Activated CD4-positive, alpha-beta T cell treated with anti-CD3 and anti-CD28 coated beads, Interleukin-2, amount 50 U/mL, for 16 hours (primary cell): ENCODE measurements at places on chromosomes 2 and 18.
A peak's percentile ranks its signal among the peaks of the same experiment; 100 is the strongest.

DNA sequence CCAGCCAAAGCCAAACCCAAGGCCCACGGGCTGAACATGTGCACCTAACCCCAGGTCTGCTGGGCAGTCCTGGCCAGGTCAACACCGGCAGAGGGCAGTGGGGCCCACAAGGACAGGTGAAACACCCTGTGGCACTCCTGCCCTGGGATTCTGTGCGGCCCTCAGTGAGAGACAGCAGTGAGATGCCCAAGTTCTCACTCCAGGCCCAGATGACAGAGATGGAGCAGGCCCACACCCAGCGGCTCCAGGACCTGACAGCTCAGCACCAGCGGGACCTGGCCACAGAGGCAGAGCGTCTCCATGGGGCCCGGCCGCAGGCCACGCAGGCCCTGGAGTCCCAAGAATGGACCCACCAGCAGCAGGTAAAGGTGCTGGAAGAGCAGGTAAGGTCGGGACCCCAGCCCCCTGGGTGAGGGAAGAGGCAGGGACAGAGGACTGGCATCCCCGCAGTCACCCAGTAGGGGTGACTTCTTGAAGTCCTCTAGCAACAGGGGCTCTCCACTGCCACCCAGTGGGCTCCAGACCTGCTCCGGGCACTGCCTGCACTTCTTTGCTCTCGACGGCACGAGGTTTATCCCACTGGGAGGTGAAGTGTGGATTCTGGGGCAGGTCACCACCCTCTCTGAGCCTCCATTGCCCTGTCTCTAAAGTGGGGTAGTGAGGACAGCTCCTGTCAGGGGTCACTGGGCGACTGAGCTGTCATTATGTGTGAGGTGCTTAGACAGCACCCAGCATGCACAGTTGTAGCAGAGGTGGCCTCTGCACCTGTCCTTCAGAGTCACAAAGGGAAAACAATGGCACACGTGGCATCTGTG lies 8.8 kb upstream of the SNED1 start:
- no peak for DNase-seq

DNA sequence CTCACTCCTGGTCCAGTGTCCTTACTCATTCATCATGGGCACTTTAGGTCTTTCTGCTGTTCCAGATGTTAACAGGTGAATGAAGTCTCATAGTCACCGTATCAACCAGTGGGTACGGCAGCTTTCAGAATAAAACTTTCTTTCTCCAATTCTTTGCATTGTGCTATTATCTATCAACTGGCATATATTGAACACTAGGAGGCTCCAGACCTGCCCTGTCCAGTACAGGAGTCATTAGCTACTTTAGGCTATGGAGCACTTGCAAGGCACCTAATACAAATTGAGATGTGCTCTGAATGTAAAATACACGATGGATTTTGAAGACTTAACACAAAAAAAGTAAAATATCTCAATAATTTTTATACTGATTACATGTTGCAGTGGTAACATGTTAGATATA lies 43.2 kb upstream of the NEB start:
- DNase-seq: no peak

DNA sequence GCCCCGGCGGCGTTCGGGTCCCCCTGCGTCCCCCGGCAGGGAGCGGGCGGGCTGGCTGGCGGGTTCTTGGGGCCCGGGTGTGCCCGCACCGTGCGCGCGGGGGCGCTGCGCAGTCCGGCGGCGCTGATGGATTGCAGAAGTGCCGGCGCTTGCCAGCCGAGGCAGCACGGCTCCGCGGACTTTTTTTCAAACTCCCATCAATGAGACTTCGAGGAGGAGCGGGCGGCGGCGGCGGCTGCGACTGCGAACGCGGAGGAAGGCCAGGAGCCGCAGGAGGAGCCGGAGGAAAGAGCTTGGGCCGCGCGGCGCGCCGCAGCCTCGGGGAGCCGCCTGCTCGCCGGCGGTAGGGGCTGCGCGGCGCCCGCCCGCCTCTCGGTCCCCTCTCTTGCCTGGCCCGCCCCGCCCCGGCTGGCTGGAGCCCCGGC lies at the start of gene GLI2:
Gene GLI2 (plus strand): TSS at position 123 of the 425 bp plus-strand sequence. CDS start 61,453 bp downstream, outside the sequence.
- DNase-seq: peak; percentile 68

GRCh38 chr2:240905176-240905781 lies 857 bp upstream of the CROCC2 start:
- DNase-seq: no peak

DNA sequence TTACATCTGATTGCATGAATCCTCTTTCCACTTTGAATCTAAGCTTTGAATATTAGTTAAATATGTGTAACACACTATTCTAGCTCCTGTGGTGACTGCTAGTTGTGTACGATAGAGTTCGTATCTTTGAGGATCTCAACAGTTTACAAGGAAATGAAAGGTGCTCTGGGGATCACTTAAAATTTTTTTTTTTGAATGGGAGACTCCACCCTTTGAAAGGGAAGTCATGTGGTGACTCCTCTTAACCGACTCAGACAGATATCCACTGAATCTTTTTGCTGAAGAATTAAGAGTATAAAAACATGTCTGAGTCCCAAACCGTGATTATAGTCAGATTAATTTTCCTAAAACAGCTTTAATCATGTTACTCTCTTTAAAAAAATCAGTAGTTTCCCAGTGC lies 4.0 kb downstream of the CLIP4 start:
- DNase-seq: no peak

- no peak for DNase-seq
Measured at GRCh38 chr2:223034221-223034975, 17.6 kb upstream of the KCNE4 start.

- no peak for DNase-seq
Measured at GRCh38 chr2:118761771-118762170, 85.7 kb downstream of the EN1 start.

- no peak for DNase-seq
Measured at GRCh38 chr2:163732727-163733126, 3.1 kb downstream of the FIGN start.

DNA sequence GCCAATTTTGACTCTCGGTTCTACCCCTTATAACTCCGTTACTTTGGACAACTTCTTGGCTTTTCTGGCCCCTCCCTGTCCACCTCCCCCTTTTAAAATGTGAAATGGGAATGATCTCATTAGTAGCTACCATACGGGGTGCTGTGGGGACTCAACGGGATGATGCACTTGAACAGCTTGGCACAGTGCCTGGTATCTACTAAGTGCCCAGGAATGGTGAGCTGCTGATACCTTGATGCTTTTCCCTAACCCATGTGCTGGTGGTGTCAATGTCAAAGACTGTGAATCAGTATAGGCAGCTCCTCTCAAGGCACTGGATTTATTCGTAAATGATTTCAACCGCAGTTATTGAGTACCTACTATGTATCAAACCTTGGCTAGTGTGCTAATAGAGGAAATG lies 204.2 kb downstream of the LOXHD1 start:
- DNase-seq: no peak

- DNase-seq: no peak
Measured at GRCh38 chr18:78980777-78981380, 1.3 kb downstream of the SALL3 start.

GRCh38 chr2:27742571-27742970 lies 28.9 kb upstream of the MRPL33 start:
- DNase-seq: no peak

GRCh38 chr2:29012211-29012681 lies 31.1 kb downstream of the TOGARAM2 start:
- DNase-seq: peak; percentile 28
